ENCODE measurements at places on chromosomes 13 and 19. TPM values are rescaled to one million over a fixed set of nuclear protein-coding genes. Genes with fewer than 3 reads are reported as not detected.

The PEAK3 gene
- 0.13 TPM for total RNA-seq

The ZNF17 gene
- total RNA-seq, result 3.2 TPM

The C19orf44 gene
- 3.8 TPM for total RNA-seq

The ELOF1 gene
- 44.6 TPM for total RNA-seq

The FUT2 gene
- total RNA-seq, result not detected

The FXYD1 gene
- 20.4 TPM for total RNA-seq

The TINCR gene
- not detected for total RNA-seq

The CD177 gene
- not detected for total RNA-seq

The SMIM17 gene
- total RNA-seq, result 3.0 TPM

The IGSF23 gene
- not detected for total RNA-seq

The SELENOV gene
- total RNA-seq, result not detected

The SEMA6B gene
- total RNA-seq, result 7.7 TPM

The ZNF700 gene
- total RNA-seq, result 7.2 TPM

The NLRP9 gene
- total RNA-seq, result not detected

The PABPC3 gene
- total RNA-seq, result 0.56 TPM

The C19orf67 gene
- total RNA-seq, result not detected

The BEST2 gene
- 1.8 TPM for total RNA-seq

The COL4A1 gene
- total RNA-seq, result 988 TPM

The GRIN2D gene
- 1.3 TPM for total RNA-seq

The DNAAF3 gene
- not detected for total RNA-seq

The ZNF559 gene
- total RNA-seq, result 26.2 TPM

The TRAPPC5 gene
- 112 TPM for total RNA-seq

The LRP3 gene
- 36.7 TPM for total RNA-seq

The RFPL4A gene
- not detected for total RNA-seq

The GFY gene
- not detected for total RNA-seq

The PROZ gene
- total RNA-seq, result not detected

The WDR87 gene
- total RNA-seq, result not detected

The CGB2 gene
- not detected for total RNA-seq

The VSIG10L gene
- 0.91 TPM for total RNA-seq

The CDX2 gene
- total RNA-seq, result not detected

The ZNF575 gene
- total RNA-seq, result 21.8 TPM

The CEACAM16 gene
- not detected for total RNA-seq

The MBD3L3 gene
- total RNA-seq, result not detected

The CFAP97D2 gene
- total RNA-seq, result not detected

The UGGT2 gene
- total RNA-seq, result 24.6 TPM

The CDADC1 gene
- total RNA-seq, result 4.7 TPM

The MTUS2 gene
- total RNA-seq, result not detected

The SPIB gene
- not detected for total RNA-seq

The KIR3DL1 gene
- total RNA-seq, result not detected

The NLRP5 gene
- total RNA-seq, result not detected

The TEKTIP1 gene
- not detected for total RNA-seq

The SUPT20H gene
- 34.6 TPM for total RNA-seq

The S1PR4 gene
- total RNA-seq, result not detected

The DCLK1 gene
- total RNA-seq, result 4.1 TPM

The LHB gene
- 1.2 TPM for total RNA-seq

The LGALS14 gene
- not detected for total RNA-seq

The CYP4F8 gene
- total RNA-seq, result not detected

The ZNF266 gene
- 4.9 TPM for total RNA-seq

The ZNF492 gene
- total RNA-seq, result 0.64 TPM

The ZNF264 gene
- total RNA-seq, result 16.3 TPM

Data from epithelial cell of alveolus of lung (primary cell).